GOT3 (cell line): ENCODE measurements at places on chromosomes 2 and 18.

- no peak for DNase-seq
Observed at GRCh38 chr2:158817588-158817987, 22.5 kb downstream of the DAPL1 start.

DNA sequence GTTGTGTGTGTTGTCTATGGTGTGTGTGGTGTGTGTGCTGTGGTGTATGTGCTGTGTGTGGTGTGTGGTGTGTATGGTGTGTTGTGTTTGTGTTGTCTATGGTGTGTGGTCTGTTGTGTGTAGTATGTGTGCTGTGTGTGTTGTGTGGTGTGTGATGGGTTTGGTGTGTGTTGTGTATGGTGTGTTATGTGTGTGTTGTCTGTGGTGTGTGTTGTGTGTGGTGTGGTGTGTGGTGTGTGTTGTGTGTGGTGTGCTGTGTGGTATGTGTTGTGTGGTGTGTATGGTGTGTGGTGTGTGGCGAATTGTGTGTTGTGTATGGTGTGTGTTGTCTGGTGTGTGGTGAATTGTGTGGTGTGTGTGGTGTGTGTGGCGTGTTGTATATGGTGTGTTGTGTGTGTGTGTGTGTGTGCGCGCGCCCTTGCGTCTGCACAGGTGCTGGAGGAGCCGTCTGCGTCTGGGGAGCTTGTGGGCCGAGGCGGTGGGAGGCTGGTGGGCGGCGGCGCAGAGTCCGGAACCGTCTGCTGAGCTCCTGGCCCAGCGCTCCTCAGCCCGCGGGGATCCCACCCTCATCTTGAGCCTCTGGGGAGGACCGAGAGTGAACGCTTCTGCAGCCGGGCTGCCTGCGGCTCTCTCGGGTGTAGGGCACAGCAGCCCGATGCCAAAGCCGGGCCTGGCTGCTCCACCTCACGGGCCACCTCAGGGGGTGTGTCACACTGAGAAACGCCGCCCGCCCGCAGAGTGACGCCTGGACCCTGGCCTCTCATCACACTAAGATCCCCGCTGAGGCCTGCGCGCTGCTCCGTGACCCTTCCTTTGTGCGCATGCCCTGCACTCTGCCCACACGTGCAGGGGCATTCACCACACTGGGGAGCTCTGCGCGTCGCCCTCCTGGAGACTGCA is 8.8 kb upstream of the ADI1 start:
- DNase-seq: no peak

- DNase-seq: no peak
Observed at GRCh38 chr2:188974164-188974563, at the start of gene COL3A1. TSS of gene COL3A1 (plus strand) at chr2:188974373. CDS start at chr2:188974490, 117 bp downstream.

DNA sequence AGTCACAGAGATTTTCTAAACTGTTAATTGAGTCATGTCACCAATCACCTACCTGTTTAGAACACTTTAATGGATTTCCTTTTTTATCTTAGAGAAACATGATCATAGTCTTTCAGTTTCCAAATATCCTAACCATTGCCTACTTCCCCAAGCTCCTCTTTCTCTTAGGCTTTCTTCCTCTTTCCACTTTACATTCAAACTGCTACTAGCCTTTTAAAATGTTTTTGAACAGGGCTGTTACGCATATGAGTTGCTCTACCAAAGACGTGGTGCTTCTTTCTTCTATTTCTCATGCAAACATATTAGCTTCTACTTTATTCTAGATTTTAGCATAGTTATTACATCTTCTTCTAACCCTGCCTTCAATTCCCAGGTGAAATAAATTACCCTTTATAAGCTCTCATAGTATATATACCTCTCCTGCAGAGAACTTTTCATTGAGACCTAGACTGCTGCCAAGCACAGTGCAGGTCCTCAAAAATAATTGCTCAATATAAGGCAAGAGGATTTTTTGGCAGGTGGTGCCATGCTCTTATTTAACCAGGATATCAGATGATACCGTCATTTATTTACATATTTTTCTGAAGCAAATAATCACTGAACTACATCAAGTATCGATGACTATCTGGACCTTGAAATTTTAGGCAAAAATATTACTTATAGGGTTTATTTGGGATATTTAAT is 937.1 kb downstream of the TSN start:
- no peak for DNase-seq

DNA sequence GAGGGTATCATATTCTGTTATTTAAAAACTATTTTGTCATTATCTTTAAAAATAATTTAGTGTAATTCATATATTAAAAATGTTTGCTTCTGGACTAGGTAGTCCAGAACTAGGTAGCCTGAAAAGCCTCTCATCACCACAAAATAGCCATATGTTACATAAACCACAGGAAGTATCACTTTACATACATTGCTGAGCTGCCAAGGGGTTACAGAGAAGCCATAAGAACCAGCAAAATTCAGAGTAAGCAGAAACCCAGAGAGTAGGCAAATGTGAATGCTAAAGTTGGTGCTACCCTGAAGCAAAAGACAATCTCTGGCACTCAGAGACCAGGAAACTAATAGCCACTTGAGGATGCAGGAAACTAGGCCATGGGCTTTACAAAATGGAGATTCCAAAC is 60.9 kb downstream of the LOXHD1 start:
- no peak for DNase-seq

GRCh38 chr2:40348665-40349064 is 103.2 kb downstream of the SLC8A1 start:
- DNase-seq: no peak

DNA sequence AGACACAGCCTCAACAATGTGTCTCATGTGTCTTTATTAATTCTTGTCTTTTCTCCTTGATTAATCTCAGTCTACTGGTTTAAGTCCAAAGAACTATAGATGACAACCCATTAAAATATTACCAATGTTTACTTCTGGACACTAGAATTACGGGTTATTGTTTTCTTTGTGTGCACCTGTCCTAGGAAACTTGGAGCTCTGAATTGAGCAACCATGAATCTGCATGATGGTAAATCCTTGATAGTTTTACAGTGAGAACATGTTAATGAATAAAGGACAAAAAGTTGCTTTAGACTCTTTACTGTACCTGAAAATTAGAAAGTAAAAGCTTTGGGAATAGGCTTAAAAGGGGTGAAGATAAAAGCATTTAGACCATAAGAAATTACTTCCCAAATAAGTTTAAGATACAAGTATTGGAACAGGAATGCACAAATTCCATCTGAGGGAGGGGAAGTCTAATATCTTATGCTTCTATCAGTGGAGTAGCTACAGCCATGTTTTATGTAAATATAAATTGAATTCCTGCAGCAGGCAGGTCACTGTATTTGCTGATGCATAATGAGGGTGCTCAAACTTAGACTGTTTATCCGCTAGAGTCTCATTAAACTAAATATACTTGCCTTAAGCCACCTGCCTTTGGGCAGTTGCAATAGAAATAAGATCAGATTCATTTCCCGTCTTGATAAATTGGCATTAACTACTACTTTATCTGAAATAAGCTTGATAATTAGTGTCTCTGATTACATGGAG is 603.7 kb upstream of the GCFC2 start:
- no peak for DNase-seq

GRCh38 chr2:85151026-85151425 is 17.8 kb downstream of the TCF7L1 start:
- no peak for DNase-seq

DNA sequence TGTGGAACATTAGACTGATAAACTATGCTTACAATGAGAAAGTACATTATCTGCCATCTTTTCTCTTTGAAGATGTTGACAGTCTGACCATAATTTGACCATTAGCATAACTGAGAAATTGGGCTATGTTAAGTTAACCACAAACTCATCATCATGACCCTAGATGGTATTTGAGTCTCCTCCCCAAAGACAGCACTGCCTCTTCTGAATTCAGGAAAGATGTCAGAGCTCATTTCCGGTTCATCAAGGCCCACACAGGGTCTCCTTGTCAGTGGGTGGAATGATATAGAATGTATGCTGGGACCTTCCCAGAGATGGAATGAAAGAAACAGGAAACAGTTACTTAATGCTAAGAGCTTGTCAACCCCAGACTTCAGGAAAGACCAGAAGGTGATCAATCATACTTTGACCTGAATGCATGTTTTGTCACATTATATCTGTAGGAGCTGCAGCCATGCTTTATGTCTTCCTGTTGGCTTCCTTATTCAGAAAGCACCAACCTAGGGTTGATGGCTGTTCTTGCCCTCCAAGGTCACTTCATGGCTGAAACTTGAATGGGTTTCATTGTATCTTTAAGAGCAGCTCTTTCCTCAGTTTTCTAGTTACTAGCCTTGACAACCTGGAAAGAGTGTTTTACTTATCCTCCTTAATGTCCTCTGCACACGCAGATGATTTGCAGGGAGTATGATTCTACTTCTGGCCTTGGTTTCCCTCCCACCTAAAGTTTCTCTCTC is 99.1 kb upstream of the NEUROD1 start:
- DNase-seq: no peak

DNA sequence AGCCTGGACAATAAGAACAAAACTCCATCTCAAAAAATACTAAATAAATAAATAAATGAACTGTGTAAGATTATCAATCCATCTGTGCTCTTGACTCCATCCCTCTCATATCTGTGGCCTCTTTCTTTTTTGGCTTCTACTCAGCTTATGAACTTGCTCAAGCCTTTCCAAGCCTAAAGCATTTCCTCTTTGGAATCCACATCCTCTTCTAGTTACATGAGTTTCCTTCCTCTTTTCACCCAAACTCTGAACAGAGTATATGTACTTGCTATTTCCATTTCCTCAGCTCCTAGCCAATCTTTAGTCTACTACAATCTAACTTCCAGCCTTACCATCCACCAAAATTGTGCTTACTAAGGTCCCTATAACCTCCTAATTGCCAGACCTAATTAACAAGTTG is 2.5 kb upstream of the DNAJC10 start:
- DNase-seq: no peak

GRCh38 chr2:80778704-80779103 is 474.2 kb upstream of the LRRTM1 start:
- DNase-seq: no peak

GRCh38 chr2:9076210-9076609 is 72.7 kb upstream of the MBOAT2 start:
- DNase-seq: no peak

- no peak for DNase-seq
Observed at GRCh38 chr2:120733238-120733932, 2.3 kb upstream of the GLI2 start.

DNA sequence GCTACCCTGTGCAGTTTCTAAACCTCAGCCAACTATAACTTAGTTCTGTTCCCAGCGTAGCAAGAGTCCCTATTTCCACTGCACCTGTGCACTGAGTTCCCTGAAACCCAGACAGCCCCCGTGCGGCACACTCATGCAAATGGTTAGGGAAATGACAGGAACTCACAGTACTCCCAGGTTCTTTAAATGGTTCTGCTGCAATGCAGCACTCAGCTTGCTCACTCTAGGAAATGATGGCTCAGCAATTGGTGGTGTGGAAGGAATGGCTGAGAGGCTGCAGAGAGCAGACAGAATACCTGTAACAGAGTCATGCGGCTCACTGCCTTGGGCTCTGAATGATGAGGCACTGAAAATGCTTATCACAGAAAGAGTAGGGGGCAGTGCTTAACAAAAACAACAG is 143.0 kb downstream of the RAD51AP2 start:
- DNase-seq: no peak

GRCh38 chr2:215847718-215848117 is 165.6 kb downstream of the MREG start:
- no peak for DNase-seq

- DNase-seq: no peak
Observed at GRCh38 chr2:167986223-167986622, 261.2 kb downstream of the STK39 start.

DNA sequence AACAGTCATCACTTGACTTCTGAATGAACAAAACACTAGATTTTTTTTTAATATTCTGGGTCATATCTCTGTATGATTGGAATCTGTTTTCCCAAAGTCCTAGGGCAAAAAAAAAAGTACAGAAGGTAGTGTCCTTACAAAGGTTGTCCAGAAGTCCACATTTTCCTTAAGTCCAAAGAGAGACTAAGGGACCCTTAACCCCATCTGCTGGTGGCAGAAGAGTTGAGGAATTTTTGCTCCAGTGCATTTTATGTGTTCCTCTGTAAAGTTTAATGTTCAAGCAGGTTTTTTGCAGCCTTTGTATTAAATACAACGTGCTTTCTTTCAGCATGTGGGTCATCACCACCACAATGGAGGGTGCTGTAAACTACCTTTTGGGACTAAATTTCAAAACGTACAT is 215.9 kb downstream of the SP3 start:
- DNase-seq: no peak

DNA sequence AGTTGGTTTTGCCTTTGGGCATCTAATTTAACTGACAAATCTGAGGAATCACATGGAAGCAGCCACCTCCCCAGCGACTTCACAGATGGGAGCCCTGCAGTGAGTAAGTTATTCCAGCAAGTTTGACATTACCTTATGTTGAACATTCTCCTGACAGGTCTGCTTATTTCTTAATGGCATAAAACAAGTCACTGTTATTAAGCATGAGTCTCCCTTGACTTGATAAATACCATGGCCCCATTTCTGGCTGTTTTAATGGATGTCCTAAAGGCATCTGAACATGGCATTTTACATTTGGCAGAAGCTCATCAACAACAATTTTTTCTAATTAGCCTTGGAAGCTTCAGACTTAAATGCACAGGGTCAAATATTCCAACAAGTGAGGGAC is 92.6 kb upstream of the CREB1 start:
- DNase-seq: no peak

DNA sequence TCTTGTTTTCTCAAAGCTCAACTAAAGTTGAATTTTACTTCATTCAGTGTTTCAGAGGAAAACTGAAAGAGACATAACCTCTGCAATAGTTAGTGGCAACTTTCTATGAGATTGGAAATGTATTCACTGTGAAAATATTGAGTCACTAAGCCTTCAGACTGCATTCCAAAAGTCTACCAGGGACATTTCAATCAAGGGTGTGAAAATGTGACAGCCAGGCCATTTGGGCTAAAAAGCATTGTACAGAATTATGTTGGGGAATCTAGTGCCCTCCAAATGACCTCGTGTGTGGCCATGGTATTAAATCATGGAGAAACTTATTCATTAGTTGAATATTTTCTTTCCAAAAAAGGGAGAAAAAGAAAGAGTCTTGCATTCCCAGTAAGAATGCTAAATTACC is 251.9 kb downstream of the GRB14 start:
- DNase-seq: no peak

GRCh38 chr2:176063958-176064357 is 19.8 kb downstream of the EVX2 start:
- DNase-seq: no peak

- DNase-seq: no peak
Observed at GRCh38 chr18:58755304-58756010, 84.2 kb downstream of the MALT1 start.

DNA sequence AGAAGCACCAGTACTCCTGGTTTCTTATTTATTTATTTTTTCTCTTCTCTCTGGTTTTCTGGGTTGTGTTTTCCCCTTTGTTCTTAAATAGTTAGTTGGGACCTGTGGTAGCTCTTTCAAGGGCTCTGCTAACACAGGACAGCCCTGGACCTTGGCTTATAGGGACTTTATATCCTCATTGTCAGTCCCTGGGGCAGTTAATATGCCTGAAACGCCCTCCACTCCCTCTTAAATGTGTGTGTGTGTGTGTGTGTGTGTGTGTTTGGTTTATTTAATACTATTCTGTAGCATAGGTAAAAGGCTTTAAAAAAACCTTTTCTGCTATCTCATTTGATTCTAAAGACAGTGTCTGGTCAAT is 54.6 kb downstream of the GATA6 start:
- no peak for DNase-seq

- no peak for DNase-seq
Observed at GRCh38 chr2:105689484-105689883, 55.2 kb upstream of the NCK2 start.

- no peak for DNase-seq
Observed at GRCh38 chr2:128271911-128272600, 46.6 kb downstream of the HS6ST1 start.
